Fibroblast of lung (primary cell): ENCODE measurements at places on chromosomes 2 and 18. TPM values are rescaled to one million over a fixed set of nuclear protein-coding genes. Genes with fewer than 3 reads are reported as not detected.

- peak; percentile 16 for DNase-seq
Observed at GRCh38 chr2:168999668-169000213, 31.4 kb downstream of the ABCB11 start.

DNA sequence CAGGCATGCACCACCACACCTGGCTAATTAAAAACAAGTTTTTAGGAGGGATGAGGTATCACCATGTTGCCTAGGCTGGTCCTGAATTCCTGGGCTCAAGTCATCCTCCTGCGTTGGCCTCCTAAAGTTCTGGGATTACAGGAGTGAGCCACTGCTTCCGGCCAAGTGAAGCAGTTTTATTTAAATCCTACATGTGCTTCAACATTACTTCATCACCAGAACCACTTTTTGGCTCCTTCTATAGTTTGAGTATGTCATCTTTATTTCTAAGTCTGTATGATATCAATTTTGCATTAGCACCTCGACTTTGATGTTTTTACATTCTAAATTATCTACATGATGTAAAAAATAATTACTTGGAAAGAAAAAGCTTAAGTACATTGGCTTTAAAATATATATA lies 144.3 kb downstream of the FMNL2 start:
- no peak for DNase-seq

Gene SIGLEC15
- 0.51 and 1.5 TPM in 2 replicates for total RNA-seq

Gene SPHKAP
- total RNA-seq, result not detected in 2 replicates

DNA sequence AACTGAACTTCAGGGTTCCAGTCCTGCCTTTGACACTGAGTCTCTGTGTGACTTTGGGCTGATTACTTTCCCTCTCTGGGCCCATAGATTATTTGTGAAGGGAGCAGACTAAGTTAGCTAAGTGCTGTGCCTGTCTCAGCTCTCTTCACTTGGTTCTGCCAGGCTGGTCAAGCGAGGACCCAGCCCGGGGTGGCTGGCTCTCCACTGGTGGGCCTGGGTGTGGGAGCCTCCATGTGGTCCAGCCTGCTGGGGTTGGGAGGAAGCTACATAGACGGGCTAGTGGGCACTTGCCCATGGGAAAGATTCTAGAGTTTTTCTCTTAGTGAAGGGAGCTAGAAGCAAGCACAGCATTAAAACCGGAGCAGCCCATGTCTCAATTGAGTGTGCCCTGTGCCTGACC lies 59.0 kb downstream of the DYSF start:
- DNase-seq, result no peak

DNA sequence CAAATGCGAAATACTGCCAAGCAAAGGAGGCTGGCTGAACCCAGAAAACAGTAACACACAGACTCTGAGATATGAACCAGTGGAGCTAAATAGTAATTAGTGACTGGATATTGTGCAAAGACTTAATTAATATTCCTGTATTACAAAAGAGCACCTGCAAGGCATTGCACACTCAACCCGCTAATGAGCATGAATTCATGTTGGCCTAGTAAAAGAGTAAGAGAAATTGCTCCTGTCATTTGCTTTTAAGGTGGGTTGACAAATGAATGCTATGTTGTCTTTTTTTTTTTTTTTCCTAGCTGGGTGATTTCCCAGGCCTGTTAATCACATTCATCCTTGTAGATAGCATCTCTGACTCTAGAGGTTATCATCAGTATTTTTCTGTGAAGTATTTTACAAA lies 87.0 kb upstream of the CERS6 start:
- no peak for DNase-seq

Gene CDH20
- 0.26 TPM in 1 of 2 replicates, not detected in the other for total RNA-seq

Gene GNAL
- 0.50 and 0.77 TPM in 2 replicates for total RNA-seq

- DNase-seq, result no peak
Observed at GRCh38 chr2:180573951-180574350, 406.5 kb upstream of the UBE2E3 start.

Gene REG1B
- not detected in 2 replicates for total RNA-seq

DNA sequence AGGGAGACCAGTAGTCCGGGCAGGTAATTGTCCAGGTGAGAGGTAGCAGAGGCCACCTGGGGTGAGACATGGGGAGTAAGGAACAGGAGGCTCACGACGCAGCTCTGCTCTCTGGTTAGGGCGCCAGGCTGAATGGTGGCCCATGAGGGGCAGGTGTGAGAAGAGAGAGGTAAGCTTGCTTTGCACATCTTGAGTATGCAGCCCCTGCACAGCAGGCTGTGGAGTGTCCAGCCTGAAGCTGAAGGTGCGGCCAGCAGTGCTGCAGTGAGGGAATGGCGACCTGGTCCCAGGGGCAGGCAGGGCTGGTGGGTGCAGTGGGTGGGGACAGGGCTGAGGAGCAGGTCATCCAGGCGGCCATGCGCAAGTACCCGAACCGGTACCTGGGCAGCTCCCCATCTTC lies 15.7 kb downstream of the PRELID3A start:
- DNase-seq, result no peak

GRCh38 chr2:171529914-171530313 lies 7.6 kb downstream of the CYBRD1 start:
- no peak for DNase-seq

- DNase-seq, result peak; percentile 59
Observed at GRCh38 chr2:208222351-208222750, 32.5 kb downstream of the IDH1 start.

GRCh38 chr2:175464311-175464670 lies 282.8 kb upstream of the ATP5MC3 start:
- no peak for DNase-seq

GRCh38 chr2:160423126-160423525 lies 70.5 kb downstream of the RBMS1 start:
- peak; percentile 66 for DNase-seq

DNA sequence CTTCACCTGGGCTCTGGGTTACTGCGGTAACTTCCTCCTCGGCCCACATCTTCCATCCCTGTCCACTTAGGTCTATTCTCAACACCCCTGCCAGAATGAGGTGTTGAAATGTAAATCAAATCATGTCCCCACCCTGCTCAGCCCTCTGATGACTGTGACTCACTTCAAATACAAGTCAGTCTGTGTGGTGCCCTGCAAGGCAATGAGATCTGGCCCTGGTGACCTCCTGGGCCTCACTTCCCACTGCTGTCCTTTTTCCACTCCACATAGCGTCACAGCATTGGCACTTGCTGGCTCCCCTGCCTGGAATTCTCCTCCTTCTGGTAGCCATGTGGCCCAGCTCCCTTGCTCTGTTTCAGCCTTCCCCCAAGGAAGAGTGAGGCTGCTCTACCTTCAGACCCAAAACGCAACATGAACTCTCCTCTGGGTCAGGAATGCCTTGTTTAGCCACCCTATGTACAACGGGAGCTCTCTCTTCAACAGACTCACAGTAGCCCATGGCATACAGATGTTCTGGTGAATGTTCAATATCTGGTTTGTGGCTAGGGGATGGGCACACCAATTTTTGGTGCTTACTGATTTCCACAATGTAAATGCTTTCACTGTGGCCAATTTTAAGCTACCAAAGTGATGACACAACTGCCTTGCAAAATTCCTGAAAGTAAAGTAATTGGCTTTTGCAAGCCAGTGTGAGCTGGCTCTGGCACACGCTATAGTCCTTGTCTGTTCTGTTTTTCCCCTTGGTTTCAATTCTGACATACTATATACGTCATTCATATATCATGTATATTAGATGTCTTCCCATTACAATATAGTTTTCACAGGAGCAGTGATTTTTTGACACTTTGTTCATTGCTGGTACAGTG lies 550.3 kb upstream of the HS6ST1 start:
- peak; percentile 42 for DNase-seq

DNA sequence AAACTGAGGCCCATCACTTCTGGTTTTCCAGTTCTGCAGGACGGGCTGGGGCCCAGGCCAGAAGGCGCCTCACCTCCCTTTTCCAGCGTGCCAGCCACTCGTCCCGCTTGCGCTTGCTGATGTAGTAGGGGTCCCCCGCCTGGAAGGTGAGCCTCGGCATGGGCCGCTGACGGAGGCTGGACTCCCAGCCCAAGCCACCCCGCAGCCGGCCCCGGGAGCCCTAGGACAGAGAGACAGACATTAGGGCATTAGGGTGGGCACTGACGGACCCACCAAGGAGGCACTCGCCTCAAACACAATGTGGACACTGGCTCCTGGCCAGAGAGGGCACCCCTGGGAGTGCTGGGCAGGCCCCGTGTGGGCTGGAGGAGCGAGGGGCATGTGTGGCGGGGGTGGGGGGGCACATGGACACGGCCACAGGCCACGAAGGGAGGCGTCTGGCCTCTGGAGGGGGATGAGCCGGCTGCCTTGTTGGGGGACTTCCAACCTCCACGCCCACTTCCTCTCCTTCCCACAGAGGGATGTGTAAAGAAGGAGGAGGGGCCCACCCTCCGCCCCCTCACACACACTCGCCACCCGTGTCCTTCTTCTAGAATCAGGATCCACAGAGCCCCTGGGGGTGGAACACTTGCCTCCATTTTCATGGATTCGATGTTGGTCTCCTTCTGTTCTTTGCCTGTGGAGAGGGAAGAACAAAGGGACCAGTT lies 66.7 kb downstream of the DNMT3A start:
- no peak for DNase-seq

Gene HRH4
- total RNA-seq, result under 0.01 TPM in 2 replicates

- DNase-seq, result peak; percentile 32
Observed at GRCh38 chr18:67845035-67845434, 328.5 kb upstream of the DSEL start.

Gene LRATD1
- total RNA-seq, result 0.51 and 0.99 TPM in 2 replicates

GRCh38 chr2:118340103-118340502 lies 251.8 kb downstream of the INSIG2 start:
- no peak for DNase-seq
